ENCODE measurements at places on chromosomes 13 and 19.

GRCh38 chr19:48772503-48772953 is 17.2 kb downstream of the FGF21 start:
- no peak for DNase-seq

- no peak for DNase-seq
Observed at GRCh38 chr19:23957660-23958281, 43.1 kb downstream of the ZNF726 start.

- no peak for DNase-seq
Observed at GRCh38 chr19:29532956-29533355, 7.2 kb downstream of the VSTM2B start.

DNA sequence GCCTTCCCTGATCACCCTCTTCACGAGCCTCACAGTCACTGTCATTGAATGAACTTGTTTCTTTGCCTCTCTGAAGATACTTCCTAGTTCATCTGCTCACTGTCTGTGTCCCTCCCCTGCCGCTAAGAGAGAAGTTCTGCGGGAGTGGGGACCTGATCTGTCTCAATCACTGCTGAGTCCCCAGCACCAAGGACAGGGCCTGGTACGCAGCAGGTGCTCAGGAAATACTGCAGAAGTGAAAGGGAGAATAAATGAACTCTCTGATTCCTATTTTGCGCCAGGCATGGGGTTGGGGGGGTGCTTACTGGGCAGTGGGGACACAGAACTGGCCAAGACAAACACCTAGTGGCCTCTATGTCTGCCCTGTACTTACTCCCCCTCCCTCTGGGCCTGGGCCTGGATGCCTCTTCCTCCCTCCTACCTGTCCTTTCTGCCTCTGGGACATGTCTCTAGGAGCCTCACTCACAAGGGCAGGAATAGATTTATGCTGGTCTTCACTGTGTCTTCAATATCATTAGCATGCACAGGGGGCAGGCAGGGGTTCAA is 17.5 kb downstream of the FCGBP start:
- no peak for DNase-seq

GRCh38 chr13:79987323-79987722 is 353.6 kb downstream of the SPRY2 start:
- no peak for DNase-seq

DNA sequence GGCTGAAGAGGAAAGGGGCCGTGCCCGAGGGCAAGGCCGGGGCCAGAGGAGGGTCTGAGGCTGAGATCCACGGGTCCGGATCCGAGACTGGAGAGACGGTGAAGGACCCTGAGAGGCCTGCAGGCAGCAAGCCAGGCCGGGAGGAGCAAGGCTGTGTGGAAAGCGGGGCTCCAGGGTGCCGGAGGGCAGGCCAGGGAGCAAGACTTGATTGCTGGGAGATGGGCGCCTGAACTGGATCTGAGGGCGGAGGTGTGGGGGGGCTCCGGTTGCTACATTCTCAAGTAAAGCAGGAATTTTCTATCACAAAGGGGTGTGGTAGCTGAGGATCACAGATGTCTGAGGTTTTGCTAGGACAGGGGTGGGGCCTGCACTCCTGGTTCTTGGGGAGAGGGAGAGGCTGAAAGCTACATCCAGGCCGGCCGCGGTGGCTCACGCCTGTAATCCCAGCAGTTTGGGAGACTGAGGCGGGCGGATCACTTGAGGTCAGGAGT is 3.8 kb downstream of the MAMSTR start:
- DNase-seq = no peak

DNA sequence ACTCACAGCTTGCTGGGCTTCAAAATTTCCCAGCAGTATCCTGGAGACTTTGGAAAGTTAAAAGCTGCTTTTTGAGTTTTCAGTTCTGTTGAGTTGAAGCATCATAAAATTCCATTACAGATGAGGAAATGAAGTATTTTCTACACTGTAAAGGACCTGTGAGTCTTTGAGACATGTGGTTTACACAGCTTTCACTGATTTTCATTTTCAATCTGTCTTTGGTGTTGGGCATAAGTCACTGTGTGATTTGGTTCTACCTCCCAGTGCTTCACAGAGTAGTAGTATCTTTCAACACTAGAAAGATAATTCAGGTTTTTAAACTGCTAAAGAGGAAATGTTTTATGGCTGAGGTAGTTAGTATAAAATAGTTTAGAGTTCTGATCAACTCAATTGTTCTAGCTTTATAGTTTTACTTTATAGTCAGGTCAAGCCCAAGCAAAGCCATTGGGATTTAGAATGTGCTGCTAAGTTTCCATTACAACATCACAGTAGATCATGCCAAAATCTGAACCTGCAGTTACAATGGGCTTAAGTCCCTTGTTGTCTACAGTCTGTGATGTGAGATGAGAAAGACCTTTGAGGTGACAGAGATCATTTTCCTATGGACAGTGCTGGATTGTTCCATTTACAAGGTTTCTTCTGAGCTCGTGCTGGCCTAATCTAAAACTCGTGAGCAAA is 161.6 kb downstream of the FLT1 start:
- no peak for DNase-seq

DNA sequence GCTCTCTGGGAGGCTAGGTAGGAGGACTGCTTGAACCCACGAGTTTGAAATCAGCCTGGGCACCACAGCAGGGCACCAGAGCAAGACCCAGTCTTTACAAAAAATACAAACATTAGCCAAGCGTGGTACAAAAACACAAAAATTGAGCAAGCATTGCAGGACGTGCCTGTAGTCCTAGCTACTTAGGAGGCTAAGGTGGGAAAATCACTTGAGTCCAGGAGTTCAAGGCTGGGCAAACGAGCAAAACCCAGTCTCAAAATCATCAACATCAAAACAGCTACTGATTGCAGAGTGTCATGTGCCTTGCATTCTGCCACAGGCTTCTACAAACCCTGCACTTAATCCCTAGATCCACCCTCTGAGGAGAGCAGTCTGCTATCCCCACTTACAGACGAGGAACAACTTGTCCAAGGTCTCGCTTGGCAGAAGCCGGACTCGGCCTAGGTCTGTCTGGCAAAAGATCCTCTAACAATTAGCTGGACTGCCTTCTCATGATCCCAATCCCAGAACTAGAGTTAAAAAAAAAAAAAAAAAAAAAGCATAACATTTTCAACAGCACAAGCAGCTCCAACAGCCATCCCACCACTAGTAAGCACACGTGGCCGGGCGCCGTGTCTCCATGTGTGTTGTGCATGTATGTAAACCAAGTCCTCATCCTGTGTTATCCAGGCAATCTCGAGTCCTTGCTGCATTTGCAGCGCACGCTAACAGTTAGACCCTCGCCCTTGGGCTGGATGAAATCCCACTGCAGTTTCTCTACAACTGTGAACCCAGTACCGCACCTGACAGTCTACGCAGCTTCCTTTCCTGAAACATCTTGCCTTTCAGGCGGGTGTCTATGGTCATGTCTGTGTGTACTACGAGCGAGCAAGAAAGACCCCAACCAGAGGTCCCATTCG is 2.0 kb downstream of the PPP6R1 start:
- DNase-seq = no peak

GRCh38 chr19:57052081-57052480 is 67.7 kb upstream of the USP29 start:
- DNase-seq = no peak

Data from SIG-M5 (cell line).